ENCODE measurements at places on chromosomes 3 and 15. TPM values are rescaled to one million over a fixed set of nuclear protein-coding genes. Genes with fewer than 3 reads are reported as not detected.

- DNase-seq = no peak
Observed at GRCh38 chr3:38620236-38620635, 29.3 kb downstream of the SCN5A start.

PTX3 gene
- 24.4 TPM for total RNA-seq

ICE2 gene
- 18.6 TPM for total RNA-seq

CPN2 gene
- not detected for total RNA-seq

HIGD2B gene
- not detected for total RNA-seq

DNA sequence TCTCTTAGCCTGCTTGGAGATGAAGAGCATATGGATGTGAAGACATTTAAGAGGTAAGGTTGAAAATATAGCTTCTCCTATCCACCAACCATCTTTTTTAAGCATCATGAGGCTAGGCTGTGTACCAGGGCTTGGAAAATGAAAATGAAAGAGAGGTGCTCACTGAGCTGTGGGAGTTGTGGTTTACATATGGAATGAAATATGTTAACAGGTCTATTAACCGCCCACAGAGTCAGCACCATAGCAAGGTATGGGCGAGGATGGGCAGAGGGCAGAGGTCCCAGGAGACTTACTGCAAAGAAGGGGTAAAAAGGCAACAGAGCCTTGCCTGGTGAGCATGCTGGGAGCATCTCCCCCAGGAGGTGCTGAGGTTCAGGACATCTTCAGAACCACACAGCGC lies 273.1 kb downstream of the GABRG3 start:
- no peak for DNase-seq

COL8A1 gene
- 24.4 TPM for total RNA-seq

DNA sequence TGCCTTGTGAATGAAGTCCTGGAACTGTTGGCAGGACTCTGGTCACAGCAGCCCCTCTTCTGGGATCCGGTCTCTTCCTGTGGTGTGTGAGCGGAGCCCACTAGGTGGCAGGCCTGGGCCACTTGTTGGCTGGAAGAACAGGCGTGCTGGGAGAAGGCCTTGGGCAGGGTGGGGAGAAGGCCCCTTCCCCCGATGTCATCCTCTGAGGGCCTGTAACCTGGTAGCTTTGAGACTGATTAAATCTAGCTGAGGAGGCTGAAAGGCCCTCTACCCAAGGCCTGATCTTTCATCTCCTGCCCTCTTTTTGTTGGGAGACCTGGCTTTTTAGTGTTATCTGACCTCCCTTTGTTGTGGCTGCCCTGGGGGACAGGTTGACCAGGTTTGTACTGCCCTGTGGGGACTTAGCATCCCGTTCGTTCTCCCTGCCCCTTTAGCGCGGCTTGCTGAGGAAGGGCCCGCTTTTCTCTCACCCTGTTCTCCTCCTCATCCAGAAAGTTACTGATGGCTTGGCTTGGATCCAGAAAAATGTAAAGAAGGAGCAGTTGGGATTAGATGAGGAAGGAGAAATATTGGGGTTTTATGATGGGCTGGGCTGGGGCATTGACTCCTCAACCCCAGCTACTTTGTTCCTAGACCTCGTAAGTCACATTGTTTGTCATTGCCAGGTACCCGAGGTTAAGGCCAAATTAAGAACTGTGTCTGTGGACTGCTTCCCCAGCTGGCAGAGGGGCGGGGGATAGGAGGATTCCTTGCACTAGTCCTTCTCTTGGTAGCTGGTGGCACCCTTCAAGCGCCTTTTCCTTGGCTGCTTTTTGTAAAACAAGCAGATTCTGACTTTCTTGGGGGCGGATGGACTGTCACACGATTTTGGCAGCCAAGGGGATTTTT lies 48.5 kb downstream of the CHCHD6 start:
- no peak for DNase-seq

DNA sequence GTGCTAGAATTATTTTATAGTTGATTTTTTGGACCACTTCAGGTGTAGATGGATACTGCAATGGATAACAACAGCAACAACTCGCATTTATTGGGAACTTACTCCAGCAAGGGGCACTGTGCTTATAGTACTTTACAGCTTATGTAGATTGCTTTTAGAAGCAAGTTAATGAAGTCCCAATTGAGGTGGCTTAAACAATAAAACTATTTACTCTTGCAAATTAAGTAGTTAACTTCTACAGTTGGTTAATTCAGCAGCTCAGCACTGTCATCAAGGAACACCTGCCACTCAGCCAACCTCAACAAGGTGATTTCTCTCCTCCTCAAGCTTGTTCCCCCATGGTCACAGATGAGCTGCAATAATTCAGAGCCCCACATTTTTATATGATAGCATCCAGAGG lies 124.1 kb downstream of the RASA2 start:
- no peak for DNase-seq

DNA sequence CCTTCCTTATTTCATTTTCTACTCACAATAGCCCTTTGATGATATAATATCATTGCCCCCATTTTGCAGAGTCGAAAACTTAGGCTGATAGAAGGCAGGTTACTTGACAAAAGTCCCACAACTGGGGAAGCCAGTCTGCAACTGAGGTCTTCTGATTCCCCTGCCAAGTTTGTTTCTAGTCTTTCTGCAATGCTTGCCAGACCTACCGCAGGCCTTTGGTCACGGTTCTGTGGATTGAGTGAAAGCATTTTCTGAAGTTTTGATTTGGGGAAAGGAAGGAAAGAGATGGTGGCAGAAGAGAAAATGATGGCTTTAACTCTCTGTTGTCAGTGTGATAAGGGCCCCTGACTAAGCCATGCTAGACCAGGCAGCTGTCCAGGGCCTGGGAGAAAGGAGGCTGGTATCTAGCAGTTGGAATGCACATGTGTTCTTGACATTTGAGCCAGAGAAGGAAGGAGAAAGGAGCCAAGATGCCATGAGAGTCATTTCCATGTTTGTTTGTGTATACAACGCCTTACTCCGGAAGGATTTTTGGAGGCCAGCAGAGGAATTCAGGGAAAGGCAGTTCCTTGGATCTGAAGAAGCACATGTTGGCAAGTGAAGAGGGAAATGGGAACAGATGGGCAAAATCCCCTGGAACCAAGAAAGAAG lies 29.9 kb downstream of the FAH start:
- DNase-seq = no peak

DNA sequence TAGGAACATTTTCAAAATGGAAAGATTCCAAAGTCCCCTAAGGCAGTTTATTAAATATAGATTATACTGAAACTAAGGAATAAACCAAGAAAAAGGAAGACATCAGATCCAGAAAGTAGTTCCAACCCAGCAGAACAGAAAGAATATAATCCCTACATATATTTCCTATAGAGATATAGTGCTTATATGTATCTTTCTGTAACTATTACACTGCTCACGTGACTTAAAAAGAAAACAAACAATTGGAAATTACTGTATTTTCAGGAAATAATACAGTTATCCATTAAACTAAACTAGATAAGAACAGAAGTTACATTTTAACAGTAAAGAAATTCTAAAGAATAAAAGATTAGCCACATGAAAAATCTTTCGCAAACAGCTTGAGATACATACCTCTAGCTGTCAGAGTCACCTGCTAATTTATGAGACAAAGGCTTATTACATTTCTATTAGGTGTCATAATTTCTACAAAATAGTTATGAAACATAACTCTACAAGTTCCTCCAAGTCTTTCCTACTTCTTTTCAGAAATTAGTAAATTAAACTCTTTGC lies 10.5 kb downstream of the DPH6 start:
- no peak for DNase-seq

DNA sequence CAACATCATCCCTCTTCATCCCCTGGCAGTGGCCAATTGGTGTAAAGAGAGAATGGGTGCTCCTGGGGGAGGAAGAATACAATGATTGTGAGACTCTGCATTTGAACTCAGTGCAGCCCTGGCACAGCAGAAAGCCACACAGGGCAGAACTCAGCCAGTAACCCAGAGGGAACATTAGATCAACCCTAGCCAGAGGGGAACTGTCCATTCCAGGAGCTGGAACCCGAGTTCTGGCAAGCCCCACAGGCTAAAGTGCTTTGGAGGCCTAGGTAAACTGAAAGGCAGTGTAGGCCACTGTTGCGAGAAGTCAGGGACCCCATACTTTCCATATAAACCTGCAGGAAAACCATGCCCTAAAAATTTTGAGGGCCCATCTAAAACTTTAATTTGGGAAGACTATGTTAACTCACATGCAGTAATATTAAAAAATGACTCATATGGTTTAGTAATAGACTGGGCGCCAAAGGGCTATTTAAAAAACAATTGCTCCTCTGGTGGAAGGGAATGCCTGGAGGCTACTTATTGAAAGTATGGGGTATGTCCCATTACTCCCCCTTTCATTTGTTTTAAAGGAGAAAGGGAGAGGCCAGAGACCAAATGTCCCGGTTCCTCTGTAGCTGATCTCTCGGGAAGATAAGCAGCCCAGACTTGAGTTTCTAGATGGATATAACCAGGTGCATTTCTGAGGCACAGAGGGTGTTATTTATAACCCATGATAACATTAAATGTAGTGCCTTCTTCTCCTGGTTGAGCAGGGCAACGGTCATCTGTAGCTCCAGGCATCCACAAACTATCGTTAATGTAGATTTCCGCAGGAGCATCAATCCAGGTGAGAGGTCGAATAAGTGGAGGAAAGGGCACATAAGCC lies 5.8 kb upstream of the RAD51 start:
- no peak for DNase-seq

ADGRG7 gene
- total RNA-seq = not detected

DNA sequence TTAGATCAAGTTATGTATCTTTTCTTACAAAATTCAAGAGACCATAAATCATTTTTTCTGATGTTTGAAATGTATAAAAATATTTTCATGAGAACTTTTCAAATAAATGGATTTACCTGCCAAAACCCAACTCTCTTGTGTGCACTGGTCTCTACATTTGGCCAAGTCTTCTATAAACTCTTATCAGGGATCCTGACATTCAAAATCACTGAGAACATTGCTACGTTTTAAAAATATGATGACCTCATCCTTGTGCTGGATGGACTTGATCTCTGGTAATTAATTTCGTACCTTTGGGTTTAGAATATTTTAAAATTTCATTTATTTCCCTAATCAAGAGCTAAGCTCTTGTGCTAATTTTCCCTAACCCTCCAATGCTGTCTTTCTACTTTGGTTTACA lies 127.4 kb downstream of the ATP8B4 start:
- no peak for DNase-seq

DNA sequence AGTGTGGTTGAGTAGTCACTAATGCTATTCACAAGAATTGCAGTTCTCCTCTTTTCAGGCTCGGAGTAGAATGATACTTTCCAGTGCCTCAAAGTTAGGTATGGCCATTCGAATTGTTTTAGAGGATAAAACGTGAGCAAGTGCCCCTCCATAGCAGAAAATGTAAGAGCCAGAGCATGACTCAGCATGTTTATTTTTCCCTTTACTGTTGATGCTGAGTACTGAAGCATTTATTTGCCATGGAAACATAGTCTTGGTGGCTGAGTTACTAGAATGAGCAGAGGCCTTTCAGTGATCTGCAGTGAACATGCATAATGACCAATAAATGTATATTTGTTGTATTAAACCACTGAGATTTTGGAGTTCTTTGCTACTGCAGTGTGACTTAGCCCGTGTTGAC lies 540.6 kb downstream of the NLGN1 start:
- DNase-seq = peak; percentile 61

PCSK6 gene
- 8.4 TPM for total RNA-seq

DNA sequence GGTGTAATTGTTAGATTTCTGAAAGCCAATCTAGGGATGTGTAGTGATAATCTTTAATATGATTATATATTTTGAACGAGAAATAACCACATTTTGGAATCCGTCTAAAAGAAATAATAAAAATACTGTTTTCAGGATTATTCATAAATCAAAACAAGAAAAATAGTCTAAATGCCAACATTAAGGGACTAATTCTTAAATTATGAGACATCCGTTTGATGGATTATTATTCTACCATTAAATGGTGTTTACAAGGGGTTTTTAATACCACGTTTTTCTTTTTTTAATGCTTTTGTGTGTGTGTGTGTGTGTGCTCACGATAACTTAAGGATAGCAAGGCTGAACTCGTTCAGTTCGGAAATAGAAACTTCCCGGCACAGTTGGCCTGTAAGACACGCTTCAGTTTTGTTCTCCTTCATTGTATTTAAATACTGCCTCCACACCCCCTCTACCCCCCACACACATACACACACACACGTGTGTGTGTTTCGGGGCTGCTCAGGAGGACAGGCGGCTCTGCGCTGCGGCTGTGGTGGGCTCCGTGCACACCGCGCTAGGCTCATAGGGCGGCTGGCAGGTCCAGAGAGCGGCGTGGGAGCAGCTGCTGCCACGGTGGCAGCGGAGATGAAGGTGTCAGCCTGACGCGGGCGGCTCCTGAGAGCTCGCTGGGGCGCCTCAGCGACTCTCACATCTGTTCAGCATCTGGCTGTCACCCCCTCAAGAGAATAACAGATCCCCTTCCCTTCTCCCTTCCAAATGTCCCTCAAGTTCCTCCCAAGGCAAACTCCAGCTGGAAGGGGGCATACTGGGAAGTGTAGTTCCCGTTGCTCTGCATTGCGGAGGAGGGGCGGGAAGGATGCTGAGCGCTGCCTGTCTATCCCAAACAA lies 23.0 kb upstream of the ANP32A start:
- DNase-seq = no peak

TMC3 gene
- total RNA-seq = not detected

DNA sequence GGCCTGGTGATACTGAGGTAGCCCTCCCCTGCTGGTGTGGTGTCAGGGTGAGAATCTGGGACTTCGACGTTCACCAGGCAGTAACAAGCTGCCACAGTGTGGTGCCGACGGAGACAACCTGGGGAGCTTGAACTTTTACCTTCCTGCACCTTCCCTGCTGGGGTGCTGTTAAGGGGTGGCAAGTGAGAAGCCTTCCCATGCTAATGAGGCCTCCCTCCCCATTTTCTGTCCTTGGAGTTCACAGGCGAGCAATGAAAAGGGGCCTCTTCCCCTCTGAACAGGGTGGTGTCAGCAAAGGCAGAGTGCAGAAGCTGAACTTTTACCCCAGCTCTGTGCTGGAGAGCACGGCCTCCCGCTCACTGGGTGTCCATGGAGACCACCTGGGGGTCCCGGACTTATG lies 13.5 kb downstream of the MAGEL2 start:
- DNase-seq = no peak

MOBP gene
- 0.08 TPM for total RNA-seq

DNA sequence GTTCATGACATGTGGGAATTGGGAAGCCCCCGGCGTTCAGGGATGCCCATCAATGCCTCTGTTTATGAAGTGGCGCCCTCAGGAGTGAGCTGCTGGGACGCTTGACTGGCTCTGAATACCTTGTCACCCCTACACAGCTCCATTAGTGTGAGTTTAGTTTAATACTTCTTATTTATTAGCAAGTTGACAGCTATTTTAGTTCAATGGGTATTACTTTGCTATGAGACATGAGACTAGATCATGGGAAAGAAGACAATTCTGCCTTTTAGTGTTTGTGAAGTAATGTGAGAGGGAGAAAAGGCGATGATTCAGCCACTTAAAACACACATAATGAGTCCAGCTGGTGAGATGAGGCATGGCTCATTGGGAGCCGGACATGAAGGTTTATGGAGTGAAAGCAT lies 678.5 kb downstream of the NR2F2 start:
- peak; percentile 86 for DNase-seq

CLRN1 gene
- total RNA-seq = not detected

DNA sequence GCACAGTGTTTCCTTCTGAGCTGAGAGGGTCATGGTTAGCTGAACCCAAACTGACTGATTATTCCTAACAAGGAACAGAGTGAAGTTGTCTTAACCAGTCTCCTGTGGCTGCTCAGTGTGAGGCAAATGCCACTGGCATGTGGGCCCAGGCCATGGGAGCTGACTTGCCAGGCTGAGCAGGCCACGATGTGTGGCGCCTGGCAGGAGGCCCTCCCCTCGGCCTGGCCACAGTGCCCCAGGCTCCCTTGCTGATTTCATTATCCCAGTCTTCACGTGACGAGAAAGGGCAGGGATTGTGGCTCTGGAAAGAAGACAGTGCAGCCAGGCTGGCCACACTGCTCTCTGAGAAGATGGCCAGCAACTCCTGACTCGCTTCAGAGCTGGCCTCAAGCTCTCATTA lies 58.8 kb downstream of the SLCO2A1 start:
- DNase-seq = no peak

NPAP1 gene
- total RNA-seq = not detected
